Upper lobe of right lung (tissue), 1 donor: ENCODE measurements at places on chromosomes 3 and 15.

DNA sequence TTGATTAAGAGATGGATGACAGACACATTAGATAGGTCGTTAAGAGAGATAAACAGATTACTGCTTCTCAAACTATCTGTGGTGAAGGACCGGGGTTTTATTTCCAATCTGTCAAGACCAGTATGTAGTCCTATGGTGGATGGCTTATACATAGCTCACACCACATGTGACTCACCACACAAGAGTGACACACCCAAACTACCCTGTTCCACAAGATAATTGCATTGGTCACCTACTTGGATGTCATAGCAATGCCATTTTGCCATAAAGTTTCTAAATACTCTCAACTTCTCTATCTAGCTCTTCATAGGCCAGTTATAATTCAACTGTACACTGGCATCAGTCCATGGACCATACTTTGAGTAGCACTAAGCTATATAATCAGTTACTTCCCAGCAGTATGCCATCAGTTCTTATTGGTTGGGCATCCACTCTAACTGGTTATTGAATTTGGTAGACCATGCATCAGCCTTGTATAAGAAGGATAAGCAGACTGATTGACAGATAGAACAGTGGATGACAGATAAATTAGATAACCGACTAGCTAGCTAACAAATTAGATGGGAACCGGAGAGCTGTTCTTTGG lies 11.6 kb downstream of the WWTR1 start:
- no peak for DNase-seq

DNA sequence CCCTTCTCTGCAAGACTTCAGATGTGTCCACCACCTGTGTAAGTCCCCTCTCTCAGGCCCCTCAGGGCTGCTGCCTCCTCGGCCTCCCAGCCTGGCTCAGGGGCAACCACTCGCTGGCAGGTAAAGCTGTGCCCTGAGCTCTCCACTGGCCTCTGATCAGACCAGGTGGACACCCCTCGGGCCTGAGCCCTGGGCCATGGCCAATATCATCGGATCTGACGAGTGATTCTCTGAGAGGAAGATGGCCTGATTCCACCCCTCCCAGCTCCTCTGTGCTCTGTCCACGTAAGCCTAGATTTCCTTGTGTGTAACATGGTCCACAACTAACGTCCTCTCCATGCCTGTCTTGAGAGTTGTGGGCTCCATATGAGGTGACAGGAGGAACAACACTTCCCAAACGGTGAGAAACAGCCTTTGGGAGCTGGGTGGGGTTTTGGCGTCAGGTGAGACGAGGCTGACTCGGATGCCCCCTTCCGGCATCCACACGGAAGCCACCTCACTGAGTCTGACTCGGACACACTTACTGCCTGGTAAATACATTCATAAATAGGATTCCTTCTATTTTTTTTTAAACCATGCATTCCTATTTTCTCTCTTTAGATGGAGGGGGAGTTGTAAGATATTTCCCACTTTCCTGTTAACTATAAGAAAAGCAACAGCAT lies 86.8 kb downstream of the NUP210 start:
- no peak for DNase-seq

- DNase-seq, result no peak
Observed at GRCh38 chr15:45392584-45392855, 14.2 kb upstream of the GATM start.

- peak; percentile 53 for DNase-seq
Observed at GRCh38 chr3:127706312-127706711, 33.6 kb downstream of the ABTB1 start.

DNA sequence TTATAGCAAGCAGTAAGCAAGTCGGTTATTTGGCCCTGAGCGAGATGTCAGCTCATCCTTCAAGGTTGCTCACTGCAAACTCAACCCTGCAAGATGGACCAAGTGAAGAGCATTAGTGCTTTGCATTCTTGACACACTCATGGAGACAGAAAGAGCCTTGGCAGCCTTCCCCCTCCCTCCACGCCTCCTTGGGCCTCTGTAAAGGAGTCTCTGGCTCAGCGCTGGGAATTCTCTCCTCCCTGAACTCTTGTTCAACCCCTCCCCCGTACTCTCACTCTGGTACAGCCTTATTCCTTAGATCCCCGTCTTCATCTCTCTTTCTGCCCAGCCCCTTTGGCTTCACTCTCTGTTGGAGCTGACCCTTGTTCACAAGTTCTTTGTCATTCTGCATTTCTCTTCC lies 2.2 kb upstream of the CX3CR1 start:
- no peak for DNase-seq

- no peak for DNase-seq
Observed at GRCh38 chr15:47971637-47972036, 149.2 kb upstream of the SLC24A5 start.

DNA sequence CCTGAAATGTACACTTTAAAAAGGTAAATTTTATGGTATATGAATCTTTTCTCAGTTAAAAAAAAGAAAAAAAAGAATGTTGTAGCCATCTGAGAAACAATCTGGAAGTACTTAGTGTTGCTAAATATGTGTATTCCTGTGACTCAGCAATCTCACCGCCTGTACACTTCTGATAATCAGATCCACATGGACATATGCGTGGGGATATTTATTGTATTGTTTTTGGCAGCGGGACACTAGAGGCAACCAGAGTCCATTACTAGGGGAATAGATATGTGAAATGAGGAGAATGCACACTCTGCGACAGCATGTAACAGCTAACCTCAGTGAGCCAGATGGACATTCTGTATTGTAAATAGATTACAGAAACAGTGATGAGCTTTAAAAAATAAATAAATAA lies 65.4 kb downstream of the AQP9 start:
- DNase-seq, result no peak

DNA sequence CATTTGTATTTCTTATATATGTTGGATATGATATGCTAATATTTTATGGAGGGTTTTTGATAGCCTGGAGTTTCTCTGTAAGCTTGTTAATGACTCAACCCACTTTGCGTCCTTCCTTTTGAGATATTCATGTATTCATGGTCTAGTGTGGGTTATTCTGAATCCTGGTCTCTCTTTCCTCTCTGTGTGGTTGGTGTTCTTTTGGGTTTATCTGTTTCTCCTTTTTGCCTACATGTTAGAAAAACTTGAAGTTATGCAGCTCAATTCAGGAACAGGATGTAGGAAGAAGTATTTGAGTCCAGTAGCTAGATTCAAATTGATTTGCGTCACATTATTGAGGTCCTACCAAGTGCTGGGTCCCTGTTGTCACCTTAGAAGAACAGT lies 28.1 kb downstream of the CMTM7 start:
- no peak for DNase-seq

- DNase-seq, result no peak
Observed at GRCh38 chr15:99102332-99103235, 2.3 kb upstream of the SYNM start.

GRCh38 chr15:101406526-101407195 lies 82.8 kb downstream of the PCSK6 start:
- peak; percentile 40 for DNase-seq

DNA sequence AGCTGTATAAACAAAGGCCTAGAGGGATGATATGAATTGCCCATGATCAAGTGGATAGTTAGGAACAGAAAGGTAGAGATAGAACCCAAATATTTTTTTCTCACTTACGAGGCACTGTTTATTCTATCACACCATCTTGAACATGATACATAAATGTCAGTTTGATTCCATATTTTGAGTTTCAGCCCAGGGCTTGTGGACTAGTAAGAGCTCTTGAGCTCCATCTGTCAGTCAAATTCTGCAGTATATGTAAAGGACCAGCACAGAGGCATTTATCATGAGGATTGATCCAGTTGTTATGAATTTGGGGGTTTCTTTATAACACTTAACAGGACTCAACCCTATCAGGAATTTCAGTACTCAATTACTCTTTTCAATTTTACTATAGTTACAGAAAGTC lies 4.8 kb downstream of the SLC27A2 start:
- no peak for DNase-seq

GRCh38 chr3:11803977-11804892 lies 42.5 kb downstream of the TAMM41 start:
- DNase-seq, result no peak

GRCh38 chr3:99872923-99873254 lies 55.2 kb downstream of the CMSS1 start:
- DNase-seq, result no peak

GRCh38 chr15:29311696-29312095 lies 42.1 kb upstream of the NSMCE3 start:
- no peak for DNase-seq

DNA sequence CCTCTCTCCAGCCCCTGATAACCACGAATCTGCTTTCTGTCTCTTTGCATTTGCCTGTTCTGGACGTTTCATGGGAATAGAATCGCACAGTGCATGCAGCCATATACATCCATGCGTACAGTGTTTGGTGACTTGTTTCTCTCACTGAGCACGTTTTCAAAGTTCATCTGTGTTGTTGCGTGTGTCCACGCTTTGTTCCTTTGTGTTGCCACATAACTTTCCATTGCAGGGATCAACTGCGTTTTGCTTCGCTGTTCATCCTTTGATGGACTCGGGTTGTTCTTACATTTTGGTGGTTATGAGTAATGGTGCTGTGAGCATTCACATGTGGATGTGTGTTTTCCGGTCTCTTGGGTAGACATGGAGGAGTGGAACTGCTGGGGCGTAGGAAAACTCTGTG lies 56.4 kb upstream of the TAMM41 start:
- DNase-seq, result no peak

DNA sequence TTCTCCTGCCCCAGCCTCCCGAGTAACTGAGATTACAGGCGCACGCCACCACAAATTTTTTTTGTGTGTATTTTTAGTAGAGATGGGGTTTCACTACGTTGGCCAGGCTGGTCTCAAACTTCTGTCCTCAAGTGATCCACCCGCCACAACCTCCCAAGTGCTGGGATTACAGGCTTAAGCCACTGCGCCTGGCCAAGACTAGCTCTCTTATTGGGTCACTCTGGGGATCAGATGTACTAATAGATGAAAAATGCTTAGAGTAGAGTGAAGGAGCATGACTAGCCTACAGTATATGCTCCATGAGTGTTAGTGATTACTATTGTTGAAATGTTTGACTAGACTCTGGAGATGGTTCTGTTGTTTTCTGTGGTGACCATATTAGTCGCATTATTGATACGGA lies 21.8 kb downstream of the RARB start:
- no peak for DNase-seq

GRCh38 chr3:27880969-27881892 lies 159.1 kb upstream of the EOMES start:
- no peak for DNase-seq

DNA sequence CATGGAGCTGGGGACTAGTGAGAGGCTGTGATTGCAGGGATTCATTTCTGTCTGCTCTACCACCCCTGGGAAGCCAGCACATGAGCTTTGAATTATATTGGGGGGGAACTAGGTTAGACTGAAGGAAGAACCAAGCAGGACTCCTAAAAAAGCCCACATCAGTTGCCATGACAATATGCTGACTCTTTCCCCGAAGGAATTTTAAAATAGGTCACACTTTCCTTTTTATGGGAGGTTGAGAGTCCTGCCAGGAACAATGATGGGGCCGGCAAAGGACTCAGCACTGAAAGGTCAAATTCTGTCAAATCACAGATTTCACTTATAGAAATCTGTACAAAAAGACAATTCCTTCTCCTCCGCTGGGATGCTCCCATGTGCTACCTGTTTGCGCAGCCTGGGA lies 130.8 kb downstream of the ZNF621 start:
- DNase-seq, result no peak

GRCh38 chr3:115580566-115580965 lies 42.7 kb upstream of the GAP43 start:
- no peak for DNase-seq

DNA sequence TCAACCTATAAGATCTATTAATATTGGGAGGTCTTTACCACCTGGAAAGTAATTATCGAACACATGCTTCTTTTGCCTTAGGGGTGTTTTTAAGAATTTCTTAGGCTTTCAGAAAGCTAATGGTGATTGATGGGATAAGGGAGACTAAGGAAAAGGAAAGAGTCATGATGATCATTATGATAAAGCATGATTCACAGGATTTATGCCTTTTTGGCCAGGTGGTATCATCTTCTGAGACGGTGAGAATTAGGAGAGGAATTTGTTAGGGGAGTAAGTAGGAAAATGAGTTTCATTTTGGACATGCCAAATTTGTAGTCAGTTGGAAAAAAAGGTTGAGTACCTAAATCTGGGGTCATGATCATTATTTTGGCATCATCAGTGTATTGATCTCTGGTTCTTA lies 8.9 kb downstream of the ARMC8 start:
- DNase-seq, result no peak

- no peak for DNase-seq
Observed at GRCh38 chr3:27985369-27986035, 255.9 kb upstream of the CMC1 start.

GRCh38 chr3:119490153-119490552 lies 8.2 kb upstream of the TIMMDC1 start:
- no peak for DNase-seq

DNA sequence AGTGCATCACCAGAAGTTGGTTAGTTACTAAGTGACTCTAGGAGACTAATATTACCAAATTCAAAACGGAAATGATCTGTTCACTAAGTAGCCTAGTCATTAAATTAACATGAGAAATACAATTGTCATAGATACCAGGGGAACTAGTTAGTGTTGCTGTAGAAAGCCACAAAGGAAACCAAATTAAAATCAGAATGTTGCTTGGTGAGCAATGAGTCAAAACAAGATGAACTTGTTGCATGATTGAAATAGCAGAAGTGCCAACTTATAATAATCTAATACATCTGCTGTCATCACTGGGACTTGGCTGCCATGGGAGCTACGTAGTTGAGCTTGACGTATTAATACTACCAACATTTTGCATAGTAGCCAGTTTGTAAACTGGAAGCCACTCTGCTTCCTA lies 458.1 kb downstream of the DIPK2A start:
- no peak for DNase-seq

GRCh38 chr15:73326157-73326556 lies 42.6 kb downstream of the HCN4 start:
- peak; percentile 15 for DNase-seq

GRCh38 chr3:32882603-32883025 lies 64.8 kb downstream of the TRIM71 start:
- DNase-seq, result no peak

- DNase-seq, result no peak
Observed at GRCh38 chr3:124078953-124079911, 87.3 kb upstream of the ROPN1 start.

DNA sequence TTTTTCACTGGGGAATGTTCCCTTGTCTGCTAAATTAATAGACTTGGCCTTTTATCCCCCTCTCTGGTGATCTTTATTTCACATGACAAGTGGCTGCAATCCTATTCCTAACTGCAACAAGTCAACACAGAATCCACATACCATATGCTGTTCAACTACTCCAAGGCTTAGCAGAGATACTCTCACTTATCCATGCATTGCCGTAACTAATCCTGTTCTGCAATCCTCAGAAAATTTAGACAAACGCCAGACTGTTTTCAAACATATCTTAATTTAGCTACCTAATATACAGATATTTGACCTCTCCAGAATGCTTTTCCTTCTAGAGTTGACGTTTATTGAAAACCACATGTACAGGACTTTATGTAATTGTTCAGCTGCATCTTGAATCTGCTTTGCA lies 37.9 kb downstream of the EID1 start:
- no peak for DNase-seq

GRCh38 chr3:124559846-124560574 lies 170.2 kb upstream of the UMPS start:
- DNase-seq, result peak; percentile 67
